ENCODE measurements at places on chromosomes 5 and 9. TPM values are rescaled to one million over a fixed set of nuclear protein-coding genes. Genes with fewer than 3 reads are reported as not detected.

The SPINK13 gene
- not detected for total RNA-seq

The ANKRD18A gene
- total RNA-seq: 0.10 TPM

The OLFML2A gene
- 18.0 TPM for total RNA-seq

The SV2C gene
- not detected for total RNA-seq

The COX7C gene
- total RNA-seq: 343 TPM

The ARAP3 gene
- total RNA-seq: 4.3 TPM

The INSYN2B gene
- 16.3 TPM for total RNA-seq

The FAM78A gene
- total RNA-seq: 2.5 TPM

The AQP7 gene
- 0.12 TPM for total RNA-seq

The LVRN gene
- not detected for total RNA-seq

The TAF9 gene
- total RNA-seq: 139 TPM

The GPR150 gene
- total RNA-seq: not detected

The SLC45A2 gene
- not detected for total RNA-seq

DNA sequence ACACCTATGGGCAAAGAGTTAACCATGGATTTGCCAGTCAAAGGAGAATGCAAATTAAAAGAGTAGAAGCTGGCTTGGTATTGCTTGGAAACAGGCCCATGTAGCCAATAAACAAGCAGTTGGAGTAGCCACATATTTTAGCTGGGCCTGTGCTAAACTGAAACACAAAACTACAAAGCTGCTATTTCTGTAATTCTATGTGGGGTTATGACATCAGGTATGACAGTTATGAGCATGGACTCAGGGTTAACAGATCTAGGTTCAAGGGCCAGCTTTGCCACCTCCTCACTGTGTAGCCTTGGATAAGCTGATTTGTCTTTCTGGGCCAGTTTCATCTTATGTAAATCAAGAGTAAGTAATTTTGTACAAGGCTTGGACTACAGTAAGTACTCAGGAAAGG, 142.7 kb downstream of the PIP5K1B start:
- no peak for DNase-seq

GRCh38 chr5:129899454-129899853, 4.8 kb upstream of the CHSY3 start:
- DNase-seq: no peak

GRCh38 chr9:7273575-7273974, 515.8 kb downstream of the KDM4C start:
- no peak for DNase-seq

DNA sequence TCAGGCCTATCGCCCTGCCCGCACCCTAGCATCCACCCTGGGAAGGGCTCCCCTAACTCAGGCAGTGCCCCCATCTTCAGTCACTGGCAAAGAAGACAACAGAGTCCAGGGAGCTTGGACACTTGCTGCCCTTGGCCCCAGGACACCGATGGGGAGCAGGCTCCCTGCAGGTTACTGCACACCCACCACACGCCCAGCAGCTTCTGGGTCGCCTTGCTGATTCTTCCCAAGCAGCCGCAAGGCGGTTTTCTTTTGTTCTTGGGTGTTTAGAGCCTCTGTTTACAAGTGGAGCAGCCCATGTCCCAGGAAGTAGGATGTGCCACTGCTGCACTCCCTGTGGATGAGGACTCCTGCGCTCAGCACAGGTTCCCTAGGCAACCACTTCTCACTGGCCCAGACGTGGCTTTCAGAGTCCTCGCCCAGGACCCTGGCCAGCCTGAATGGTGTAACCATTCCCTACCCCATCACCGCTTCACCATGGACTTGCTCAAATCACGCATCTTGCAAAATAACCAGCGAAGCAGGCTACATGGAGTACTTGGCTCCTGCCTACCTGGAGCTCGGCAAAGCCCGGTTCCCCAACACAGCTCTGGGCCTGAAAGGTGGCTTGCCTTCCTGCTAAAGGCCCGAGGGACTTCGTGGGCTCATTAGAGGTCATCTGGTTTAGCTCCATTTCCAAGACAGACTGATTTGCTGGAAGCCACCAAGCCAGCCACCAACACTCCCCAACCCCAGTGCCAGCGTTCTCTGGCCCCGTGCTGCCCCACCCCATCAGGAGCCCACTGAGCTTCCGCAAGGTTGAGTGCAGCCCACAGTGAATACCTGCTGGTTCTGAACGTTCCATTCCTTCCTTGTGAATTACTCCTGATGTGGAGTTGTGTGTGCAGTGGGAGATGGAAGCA, 60.0 kb downstream of the PSMB7 start:
- no peak for DNase-seq

- DNase-seq: no peak
Observed at GRCh38 chr9:17688834-17689233, 110.0 kb downstream of the SH3GL2 start.

DNA sequence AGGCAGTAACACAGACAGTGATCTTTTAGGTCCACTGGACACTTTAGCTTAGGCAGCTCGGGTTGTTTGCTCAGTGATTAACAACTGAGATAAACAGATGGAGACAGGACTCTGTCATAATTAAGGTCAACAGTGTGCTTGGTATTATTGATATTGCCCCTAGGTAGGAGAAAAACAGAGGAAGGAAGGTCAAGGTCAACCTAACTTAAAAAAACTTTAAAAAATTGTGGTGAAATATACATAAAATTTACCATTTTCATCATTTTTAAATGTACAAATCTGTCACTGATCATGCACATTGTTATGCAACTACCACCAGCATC, 2.1 kb upstream of the HSPA4 start:
- DNase-seq: no peak

GRCh38 chr5:167631191-167631590, 660.3 kb upstream of the WWC1 start:
- no peak for DNase-seq

GRCh38 chr9:98724810-98725530, 16.2 kb upstream of the GABBR2 start:
- DNase-seq: no peak

- DNase-seq: no peak
Observed at GRCh38 chr9:82799286-82799685, 263.7 kb downstream of the RASEF start.

- no peak for DNase-seq
Observed at GRCh38 chr5:125196481-125197111, 450.2 kb upstream of the ZNF608 start.

DNA sequence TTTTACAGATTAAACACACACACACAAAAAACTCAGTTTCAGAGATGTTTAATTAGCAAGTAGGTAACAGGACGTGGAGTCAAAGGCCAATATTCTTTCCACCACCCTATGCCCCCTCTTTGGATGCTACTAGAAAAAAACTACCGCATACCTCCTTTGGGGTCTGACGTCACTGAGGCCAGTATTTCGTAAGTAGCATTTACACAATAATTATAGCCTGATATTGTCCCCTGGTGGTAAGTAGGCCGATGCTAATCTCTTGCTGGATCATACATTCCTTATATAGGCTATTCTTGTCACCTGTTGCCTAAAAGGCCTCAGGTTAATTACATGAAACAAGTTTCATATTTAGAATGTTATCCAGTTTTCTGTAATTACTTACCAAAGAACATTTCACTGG, 21.0 kb upstream of the SMARCA2 start:
- DNase-seq: no peak

All from A172 (cell line).